ENCODE measurements at places on chromosomes 5 and 9.

DNA sequence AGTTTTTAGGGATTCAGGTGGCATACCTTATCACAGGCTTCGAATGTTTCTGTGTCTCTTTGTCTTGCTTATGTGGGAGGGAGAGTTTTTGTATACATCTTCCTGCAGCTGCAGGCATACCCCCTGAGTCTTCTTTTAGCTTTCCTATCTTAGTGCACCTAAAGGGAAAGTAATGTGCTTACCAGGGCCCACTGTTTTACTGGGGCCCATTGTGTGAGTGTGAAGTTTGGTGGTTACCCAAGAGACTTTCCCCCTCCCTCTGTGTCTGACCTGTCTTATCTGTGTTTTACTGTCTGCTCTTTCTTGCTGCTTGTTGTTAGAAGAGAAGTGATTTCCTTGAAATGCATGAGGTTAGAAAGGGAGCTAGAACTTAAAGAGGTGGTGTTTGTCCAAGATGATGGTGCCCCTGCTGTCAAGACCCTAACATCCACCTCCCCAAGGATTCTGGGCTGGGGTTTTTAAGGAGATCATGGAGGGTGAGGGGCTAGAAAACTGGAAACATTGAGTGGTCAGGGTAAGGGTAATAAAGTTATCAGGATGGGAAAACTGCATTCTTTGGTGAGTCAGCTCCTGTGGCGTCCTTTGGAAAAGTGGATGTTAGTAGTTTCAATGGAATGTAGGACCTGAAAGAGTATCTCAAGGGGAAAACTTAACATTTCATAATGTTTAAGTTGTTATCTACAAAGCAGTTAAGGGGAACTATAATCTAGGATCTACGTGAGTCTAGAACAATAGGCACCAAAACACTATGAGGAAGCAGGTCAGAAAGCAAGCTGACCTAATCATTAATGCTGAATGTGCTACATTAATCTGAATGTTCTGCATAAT is 583.5 kb upstream of the TUSC1 start:
- no peak for DNase-seq

- DNase-seq, result no peak
Measured at GRCh38 chr9:7201196-7201595, 443.4 kb downstream of the KDM4C start.

DNA sequence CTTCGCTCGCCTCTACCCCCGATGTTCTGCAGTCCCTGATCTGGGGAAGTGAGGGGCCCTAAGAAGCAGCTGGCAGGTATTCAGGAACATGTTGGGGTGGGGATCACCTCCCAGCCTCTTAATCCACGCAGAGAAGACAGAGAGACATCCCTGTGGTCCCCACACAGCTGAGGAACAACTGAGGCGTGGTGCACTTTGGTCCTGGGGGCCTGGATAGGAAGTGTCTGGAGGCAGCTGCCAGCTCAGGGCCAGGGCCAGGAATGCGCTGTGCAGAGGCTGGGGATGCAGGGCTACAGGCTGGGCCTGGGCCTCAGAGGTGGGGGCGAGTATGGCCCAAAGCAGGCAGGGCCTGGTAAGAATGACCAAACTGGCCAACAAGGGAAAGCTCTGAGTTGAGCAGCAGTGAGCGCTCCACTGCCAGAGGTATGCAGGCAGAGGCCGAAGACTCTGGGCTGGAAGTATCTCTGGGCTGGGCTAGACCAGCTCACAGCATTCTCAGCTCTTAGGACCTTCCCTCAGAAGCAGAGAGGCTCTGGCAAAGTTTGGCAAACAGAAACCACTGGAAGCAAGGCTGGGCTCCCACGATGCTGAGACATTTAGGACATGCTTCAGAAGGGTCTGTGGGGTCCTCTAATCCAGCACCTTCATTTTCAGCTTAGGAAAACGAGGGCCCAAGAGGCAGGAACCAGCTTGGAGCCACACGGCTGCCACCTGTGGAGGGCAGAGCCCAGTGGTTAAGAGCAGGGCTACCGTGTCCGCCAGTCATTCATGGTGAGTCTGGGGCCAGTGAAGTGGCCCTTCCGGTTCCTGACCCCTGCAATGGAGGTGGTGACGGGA is 174.4 kb downstream of the GAPVD1 start:
- no peak for DNase-seq

DNA sequence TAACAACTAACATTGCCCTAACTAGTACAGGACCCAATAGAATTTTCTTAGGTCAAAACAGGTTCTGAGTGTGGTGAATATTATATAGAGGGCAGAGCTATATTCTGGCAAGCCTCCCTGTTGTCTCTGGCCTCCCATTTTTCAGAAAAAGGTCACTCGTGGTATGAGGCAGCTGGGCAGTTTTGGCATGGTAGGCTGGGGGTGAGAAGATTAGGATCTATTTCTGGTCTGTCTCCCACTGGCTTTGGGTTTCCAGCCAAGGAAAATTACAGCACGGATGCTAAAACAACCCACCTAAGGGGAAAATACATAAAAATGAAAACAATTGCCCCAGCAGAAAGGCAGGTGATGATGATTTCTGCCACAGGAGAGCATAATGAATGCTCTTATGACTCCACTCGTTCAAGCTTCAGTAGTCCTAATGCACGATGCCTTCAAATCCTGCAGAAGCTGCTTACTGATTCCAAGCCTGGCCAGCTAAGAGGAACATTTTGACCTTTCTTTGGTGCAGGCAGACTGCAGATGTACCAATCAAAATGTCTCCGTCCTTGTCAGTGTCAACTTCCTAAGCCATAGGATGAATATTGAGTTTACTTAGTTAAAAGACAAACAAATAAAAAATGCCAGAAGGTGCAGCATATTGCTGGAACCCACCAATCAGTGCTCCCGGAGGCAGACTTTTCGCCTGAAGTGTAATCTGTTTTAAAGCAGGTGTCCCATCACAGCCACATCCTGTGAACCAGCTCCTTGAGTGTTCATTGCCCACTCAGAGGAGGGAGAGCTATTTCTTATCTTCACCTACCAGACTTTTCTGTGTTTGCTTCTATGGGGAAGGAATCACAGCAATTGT is 435.4 kb downstream of the ZSWIM6 start:
- no peak for DNase-seq

DNA sequence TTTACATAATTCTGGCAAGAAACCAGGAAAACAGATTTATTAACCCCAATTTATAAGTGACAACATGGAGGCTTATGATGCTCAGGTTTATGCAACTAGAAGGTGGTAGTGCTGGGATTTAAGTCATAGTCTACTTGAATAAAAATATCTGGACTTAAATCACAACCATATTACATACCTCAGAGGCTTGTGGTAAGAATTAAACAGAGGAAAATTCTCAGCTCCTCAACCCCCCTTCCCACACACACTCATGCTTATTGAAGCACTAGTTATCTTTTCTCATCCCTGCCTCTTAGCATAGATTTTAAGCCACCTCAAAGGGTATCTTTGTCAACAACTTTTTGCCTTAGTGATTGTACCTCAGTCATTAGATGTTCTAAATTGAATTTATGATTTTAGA is 731.0 kb downstream of the PRELID2 start:
- no peak for DNase-seq

- no peak for DNase-seq
Measured at GRCh38 chr9:111853450-111853827, 43.2 kb upstream of the UGCG start.

DNA sequence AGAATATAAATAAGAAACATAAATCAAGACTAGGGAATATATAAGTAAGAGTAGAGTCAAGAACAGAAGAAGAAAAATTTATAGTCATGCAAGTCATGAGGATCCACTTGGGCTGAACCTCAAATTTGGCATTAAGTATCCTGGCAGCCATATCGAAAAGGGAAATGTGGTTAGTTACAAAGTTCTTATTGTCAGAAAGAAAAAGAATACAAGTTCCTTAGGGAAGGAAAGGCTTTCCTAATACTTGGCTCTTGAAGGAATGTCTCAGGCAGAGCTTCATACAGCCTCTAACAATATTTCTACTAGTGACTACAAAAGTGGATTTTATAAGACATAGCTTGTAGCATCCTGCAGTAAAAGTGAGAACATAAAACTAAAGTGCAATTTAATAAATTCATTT is 45.4 kb downstream of the TMEM252 start:
- DNase-seq, result no peak

DNA sequence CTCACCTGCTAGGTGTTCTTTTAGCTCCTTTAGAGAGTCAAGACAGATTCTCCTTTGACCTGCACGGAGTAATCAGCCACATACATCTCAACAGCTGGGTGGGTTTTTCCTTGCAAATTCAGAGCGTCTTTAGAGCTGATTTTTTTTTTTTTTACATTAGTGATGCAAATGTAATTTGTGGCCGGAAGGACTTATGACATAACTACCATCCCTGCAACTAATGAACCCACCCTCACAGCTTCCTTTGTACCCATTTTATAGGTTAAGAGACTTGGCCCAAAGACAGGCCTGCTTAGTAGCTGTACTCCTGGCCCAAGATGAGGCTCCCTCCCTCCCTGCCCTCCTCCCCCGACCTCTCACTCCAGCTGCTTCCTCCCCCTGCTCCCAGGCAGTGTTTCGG is 69.9 kb upstream of the NIPAL4 start:
- DNase-seq, result no peak

GRCh38 chr9:89655990-89656657 is 51.3 kb downstream of the GADD45G start:
- no peak for DNase-seq

- no peak for DNase-seq
Measured at GRCh38 chr5:173618927-173619519, 2.6 kb upstream of the BOD1 start.

- DNase-seq, result no peak
Measured at GRCh38 chr5:121500310-121500709, 351.4 kb upstream of the FTMT start.

DNA sequence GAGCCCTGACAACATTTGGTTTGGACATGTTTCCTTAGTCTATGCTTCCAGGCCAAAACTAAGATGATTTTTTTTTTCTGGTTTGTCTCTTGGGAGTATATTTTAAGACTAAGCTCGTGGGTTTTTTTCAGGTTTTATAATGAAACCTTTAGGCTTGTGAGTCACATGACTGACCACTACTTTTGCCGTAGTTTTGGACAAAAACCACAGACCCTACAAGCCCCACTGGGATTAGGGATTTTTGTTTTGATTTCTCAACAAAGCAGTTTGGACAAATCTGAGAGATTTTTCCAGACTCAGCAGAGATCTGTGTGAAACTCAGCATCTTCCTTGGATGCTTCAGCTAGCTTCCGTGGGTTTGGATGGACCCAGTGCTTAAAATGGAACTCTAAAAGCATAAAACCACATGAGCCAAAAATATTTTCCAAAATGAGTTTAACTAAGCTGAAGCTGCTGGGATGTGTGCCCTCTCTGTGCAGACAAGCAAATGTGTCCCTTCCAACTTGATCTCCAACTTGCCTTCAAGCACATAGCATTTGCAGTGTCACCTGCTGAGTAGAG is 70.3 kb upstream of the SMIM15 start:
- DNase-seq, result no peak

DNA sequence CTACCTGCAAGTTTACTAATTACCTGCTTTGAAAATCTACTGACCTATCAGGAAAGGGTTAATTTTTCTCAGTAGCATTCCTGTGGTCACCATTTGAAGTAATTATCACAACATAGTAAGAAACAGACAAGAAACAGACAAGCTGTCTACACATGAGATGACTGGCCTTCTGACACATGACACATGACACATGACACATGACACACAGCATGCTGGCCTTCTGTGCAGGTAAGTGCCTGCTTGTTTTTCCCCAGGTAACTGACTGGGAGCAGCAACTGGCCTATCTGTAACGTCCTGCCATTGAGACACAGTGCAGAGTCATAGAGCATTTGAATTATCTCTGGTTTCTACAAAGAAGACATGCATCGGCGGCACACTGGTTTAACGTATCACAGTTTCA is 222.4 kb downstream of the CTNND2 start:
- DNase-seq, result no peak

- no peak for DNase-seq
Measured at GRCh38 chr5:107359033-107359915, 311.5 kb downstream of the EFNA5 start.

- no peak for DNase-seq
Measured at GRCh38 chr9:73050887-73051550, 98.2 kb upstream of the ALDH1A1 start.

DNA sequence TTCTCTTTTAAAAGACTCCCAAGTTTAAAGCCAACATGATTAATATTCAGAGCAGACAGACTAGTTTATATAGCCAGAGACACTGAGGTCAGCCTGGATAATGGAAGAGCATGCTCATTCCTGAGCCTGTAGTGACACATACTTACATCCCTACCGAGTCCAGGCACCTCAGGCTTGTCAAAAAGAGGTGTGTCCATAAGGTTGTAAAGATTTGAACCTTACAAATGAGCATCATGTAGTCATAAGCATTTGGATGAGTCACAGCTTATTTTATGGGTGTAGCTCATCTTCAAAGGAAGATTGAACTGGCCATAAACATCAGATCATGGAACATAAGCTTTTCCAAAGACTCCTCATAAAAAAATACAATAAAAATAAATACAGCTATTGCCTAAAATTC is 333.5 kb downstream of the EFNA5 start:
- no peak for DNase-seq

GRCh38 chr5:173582216-173583111 is 34.0 kb downstream of the BOD1 start:
- DNase-seq, result no peak

DNA sequence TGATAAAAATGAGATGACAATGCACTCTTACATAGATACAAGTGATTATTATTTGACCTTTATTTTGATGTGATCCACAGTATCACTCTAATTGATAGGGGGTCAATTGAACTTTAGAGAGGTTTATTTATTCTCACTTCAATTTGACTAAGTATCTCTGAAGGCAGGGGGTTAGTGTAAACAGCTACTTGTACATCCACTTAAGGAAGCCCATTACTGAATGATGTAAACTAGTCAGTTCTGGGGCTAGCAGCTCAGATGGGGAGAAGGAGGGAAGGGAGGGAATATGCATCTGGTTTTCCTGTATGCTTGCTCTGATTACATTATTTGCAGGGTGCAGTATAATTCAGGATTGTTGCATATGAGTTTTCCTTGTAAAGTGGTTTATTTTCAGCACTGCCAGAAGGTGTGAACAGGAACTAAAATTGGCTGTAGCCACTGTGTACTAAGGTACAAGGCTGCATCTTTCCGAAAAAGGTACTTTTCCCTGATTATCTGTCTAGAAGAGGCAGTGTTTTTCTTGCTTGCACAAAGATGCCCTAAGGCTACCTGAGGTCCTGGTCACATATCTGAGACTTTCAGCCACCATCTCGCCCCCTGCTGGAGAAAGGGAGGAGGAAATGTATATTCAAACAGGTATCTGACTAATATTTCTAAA is 51.2 kb downstream of the MRPS27 start:
- DNase-seq, result peak; percentile 3

DNA sequence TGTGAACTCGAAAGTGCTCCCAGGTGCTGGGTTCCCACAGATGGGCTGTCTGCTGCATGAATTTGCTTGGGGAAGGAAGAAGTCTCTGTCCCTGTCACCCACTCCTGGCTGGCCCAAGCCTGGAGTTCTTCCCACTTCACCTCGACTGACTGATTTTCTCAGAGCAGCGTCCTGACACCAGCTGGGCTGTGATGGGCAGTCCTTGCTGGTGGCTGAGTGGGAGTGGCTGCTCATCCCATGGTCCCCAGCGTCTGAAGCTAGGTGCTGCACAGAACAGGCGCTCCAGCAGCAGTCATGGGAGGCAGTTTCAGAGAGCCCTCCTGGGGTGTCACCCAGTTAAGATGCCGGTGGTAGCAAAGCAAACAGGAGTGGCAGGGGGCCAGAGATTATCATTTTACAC is 10.1 kb upstream of the NEURL1B start:
- DNase-seq, result no peak

Data from stimulated activated CD4-positive, alpha-beta T cell treated with anti-CD3 and anti-CD28 coated beads, Interleukin-15, amount 100 ng/mL, for 1 hour (primary cell).